ENCODE measurements at places on chromosomes 16 and 17.

DNA sequence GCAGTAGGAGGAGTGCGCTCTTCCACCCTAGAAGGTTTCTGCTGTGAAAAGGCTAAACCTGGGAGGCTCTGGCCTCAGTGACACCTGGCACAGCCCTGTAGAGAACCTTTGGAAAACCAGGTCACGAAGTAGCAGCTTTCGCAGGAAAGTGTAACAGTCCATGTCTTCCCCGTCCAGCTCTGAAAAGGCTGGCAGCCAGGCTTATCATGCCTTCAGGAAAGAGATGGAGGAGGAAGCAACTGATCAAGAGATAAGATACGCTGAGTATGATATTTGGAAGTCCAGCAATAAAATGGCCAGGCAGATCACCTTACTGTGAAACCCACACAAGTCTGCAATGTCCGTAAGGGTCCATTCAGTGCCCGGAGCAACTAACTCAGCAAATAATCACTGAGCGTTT lies 22.3 kb downstream of the TUBD1 start:
- no peak for DNase-seq

DNA sequence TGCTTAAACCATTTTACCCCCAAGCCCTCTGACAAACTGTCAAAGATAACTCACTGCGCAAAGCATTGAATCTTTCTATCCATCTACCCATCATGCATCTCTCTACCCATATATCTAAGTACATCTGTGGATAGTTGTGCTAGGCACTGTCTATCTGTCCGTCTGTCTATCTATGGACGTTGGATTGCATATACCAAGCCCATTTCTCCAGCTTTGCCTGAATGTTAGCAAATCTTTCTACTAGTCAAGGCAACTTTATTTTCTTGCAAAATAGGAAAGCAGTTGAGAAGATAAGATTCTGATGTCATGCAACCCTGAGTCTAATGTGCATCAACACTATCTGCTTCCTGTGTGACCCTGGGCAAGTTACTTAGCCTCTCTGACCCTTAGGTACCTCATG lies 117.2 kb downstream of the XYLT1 start:
- no peak for DNase-seq

- no peak for DNase-seq
Measured at GRCh38 chr17:38454532-38454931, 26.3 kb downstream of the ARHGAP23 start.

GRCh38 chr16:84500531-84500930 lies 3.9 kb downstream of the MEAK7 start:
- DNase-seq, result no peak

GRCh38 chr16:11408216-11408615 lies 63.0 kb downstream of the RMI2 start:
- DNase-seq, result no peak
